ENCODE measurements at places on chromosomes 11 and 22.

DNA sequence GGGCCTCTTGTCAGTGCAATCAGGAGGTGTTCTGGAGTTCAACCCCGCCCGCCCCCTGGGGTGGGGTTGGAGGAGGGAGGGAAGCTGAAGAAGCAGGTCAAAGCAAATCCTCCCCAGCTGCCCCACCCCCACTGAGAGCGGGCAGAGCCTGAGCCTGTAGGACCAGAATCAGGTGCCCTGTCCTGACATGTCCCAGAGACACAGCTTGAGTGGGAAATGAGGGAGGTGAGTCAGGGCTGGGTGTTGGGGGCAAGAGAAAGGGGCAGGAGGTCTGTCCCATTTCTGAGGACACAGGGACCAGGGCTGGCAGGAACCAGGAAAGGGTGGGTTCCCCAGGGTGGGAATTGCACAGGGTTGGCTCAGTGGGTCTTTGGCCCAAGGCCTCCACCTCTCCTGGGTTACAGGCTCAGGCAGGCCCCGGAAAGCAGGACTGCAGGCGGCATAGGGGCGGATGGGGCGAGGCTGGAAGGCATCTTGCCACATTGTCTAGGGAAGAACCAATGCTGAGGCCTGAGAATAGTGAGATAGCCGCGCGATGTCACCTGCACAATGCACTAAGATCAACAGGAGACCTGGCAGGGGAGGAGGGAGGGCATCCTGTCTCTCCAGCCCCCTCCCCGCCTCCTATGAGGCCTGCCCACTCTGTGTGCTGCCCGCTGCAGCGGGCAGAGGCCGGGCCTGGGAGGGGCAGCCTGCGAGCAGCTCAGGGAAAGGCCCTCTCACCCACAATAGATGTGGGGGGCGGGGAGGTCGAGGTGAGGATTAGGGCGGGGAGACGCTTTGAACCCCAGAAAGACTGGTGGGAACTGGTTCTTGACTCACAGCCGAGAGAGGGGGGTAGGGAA is 32.4 kb downstream of the NECTIN1 start:
- no peak for DNase-seq

DNA sequence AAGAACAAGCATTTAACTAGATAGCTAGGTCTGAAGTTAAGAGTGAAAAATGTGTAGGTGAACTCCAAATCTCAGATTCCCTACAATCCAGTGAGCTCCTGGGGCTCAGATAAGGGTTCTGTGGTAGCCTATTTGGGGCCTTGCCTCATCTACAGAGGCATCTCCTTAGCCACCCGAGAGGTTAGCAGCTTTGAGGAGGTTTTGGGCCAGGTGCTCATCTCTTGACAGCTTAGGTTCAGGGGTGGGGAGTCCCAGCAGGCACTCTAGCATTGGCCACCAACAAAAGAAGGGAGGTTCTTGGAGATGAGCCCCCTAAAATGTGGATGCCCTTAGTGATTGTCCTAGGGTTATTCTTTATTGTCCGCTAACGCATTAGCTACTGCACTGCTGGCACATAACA is 184.4 kb upstream of the B3GAT1 start:
- no peak for DNase-seq

GRCh38 chr22:47631571-47632102 is 869.2 kb downstream of the TBC1D22A start:
- DNase-seq = no peak

DNA sequence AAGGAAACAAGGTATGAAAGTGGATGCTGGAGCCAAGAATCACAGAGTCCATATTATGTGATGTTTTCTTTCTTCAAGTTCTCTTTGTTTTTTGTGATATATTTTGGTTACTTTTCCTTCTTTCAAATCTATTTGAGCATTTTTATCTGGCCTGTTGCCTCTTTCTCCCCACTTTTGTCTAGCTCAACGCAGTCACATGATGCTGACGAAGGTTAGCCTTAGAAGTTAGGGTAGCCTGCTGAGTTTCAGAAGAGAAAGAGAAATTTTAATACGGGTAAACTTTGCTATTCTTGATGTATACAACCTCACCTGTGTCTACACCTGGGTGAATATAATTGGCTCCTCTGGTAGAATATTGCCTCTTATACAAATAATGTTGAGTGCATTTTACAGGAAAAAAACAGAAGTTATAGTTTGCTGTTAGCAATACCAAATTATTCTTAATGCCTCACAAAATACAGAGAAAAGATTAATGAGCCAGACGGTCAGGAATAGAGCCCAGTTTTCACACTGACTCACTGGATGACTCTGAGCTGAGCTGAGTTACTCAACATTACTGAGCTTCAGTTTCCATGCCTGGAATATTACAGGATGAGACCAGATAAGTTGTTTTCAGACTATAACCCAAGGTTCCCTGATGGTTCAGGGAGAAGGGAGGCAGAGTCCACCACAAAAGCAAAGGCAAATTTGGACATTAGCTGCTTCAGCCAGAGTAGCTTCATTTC is 161.6 kb upstream of the BDNF start:
- DNase-seq = no peak

DNA sequence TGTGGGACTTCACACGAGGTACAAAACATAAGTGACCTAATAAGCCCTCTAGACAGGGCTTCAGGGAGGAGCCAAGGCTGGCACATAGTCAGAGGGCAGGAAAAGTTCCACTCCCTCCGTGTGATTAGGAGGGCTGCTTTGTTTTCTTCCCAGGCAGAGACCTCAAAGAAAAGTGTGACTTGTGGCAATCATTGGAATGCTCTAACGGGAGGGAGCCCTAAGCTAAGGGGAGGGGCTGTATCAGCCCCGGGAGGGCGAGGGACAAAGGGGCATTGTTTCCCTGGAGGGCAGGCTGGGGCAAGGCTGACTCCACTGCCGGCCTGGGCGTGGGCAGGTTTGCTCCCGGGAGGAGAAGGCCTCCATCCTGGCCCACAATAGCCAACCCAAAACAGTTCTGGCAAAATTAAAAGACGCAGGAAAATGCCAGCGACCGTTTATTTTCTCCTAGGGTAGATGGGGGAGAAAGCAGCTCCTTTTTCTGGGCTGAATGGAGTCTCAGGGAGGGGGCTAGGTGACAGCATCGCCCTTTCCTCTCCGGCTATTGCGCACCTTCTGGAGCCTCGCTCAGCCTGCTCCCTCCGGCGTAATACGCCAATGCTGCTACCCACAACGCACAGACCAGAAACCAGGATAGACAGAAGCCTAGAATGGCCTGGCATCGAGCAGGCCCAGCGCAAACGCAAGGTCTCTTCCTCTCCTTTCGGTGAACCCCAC is 60.2 kb downstream of the ENDOD1 start:
- no peak for DNase-seq

DNA sequence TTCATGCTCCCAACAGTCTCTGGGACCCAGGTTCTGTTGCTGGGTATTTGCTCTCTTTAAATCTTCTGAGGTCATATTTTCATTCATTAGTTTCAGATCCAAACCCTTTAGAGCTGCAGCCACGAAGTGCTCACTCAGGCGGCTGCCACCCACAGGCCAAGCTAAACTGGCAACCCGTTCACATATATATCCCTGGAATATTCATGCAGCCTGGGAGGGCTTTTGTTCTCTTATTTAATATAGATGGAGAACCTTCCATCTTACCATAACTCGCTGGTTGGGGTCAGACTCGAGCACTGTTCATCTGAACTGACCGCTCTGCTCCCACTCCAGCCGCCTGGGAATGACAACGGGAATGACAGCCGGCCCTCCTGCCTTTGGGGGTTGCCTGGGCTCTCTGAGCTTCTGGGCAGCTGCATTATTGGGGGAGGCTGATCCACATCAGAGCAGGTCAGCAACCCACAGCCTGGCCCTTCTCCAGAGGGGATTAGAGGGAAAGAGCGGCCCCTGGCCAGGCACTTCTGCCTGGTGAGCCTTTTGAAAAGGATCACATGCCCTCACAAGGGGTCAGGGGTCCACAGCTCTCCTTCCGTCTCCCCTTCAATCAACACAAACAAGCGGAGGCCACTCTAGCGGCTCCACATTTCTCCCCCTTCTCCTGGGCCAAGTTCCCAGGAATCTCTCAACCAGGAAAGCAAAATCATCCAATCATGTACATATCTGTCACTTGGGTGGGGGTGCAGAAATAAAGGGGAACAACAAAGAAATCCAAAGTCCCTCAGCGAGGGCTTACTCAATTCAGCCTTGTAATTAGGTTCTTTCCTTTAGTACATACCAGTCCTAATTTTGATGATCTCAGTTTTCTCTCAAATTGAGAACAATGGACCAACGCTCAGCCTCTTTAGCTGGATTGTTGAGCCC is 11.8 kb downstream of the TMEM184B start:
- peak; percentile 16 for DNase-seq

DNA sequence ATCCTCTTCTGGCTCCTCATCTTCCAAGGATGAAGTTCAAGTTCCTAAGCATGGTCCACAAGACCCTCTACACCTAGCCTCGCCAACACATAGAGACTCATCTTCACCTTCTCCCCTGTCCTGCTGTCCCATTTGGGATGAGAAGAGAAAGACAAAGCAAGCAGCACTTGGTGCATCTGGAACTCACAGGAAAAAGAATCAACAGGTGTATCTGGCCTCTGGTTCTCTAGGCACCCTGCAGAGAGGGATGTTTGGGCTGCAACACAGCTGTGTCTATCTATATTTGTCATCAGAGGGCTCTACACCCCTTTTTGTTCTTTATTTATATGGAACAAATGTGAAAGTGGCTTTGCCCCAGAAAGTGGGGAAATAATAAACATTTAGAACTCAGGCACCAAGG is 82.1 kb upstream of the GALNT18 start:
- no peak for DNase-seq

DNA sequence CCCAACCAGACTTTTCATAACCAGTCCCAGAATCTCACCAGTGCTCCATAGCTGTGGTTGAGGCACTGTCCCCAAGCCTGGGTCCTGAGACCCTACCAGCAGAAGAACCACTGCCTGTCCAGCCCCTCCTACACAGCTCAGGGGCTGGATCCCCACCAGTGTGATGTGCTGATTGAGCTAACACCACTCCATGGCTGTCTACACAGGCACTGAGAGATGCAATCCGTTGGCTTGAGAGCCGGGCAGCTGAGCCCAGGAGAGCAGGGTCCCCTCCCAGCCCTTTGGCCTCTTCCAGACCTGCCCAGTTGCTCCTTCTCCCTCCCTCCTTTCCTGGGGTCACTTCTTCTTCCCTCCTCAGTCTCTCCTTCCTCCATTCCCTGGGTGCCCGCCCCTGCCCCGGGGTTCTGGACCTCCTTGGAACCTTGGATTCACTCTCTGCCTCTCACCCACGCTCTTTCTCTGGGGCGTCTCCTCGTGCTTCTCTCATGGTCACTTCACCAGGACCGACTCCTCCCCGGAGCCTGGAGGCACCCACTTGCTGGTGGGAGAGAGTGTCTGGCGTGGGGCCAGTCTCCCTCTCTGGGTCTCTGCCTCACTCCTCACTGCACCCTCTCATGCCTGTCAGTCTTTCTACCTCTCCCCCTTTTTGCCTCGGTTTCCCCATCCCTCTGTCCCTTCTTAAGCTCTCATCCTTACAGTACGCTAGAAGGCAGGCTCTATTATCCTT is 706 bp upstream of the SCYL1 start:
- no peak for DNase-seq

GRCh38 chr11:44271286-44271685 is 38.7 kb downstream of the ALX4 start:
- no peak for DNase-seq

GRCh38 chr11:112655371-112655770 is 305.8 kb upstream of the NCAM1 start:
- DNase-seq = no peak

DNA sequence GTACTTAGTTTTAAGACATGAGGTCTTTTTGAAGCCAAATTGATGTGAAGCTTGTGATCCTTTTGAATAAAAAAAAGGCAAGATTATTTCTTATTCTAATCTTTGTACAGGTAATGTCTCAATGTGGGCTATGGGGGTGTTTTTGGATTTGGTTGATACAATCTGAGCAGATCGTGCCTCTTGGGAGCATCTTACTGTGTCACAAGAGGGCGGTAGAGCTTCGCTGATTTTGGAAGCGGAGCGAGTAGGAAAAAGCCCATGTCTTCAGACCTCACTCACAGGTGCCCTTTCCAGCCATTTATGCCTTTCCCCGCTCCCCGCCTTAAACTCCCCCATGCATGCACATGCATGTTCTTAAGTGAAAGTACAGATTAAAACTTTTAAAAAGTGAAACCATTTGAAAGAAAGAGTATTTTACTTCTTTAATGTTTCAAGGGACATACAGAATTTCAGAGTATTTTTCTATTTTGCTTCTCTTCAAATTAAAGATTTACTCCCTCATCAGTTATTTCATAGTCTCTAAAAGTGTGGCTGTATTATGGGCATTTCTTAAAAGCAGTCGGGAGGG is 18.8 kb downstream of the DDX25 start:
- DNase-seq = peak; percentile 44

- no peak for DNase-seq
Observed at GRCh38 chr11:47373876-47374719, 4.2 kb downstream of the SPI1 start.

GRCh38 chr11:6693342-6694228 is 10.4 kb upstream of the MRPL17 start:
- DNase-seq = no peak

DNA sequence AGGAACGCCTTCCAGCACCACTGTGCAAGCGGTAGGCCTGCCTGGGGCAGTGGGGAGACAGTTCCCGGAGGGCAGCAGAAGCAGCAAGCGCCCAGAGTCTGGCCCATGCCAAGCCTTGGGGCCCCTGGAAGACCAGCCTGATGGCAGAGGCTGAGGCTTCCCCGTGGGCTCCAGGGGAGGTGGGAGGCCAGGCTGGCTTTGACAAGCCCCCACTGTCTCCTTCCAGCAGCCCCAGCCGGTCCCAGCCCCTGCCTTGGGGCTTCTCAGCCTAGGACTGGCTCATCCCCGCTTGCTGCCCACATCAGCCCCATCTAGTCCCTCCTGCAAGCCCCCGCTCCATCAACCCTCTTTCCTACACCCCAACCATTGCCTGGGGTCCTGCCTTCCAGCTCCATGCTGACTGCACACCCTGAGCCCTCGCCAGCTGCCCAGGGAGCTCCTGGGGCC is 46.7 kb downstream of the IGF2 start:
- DNase-seq = no peak

- DNase-seq = no peak
Observed at GRCh38 chr11:62666259-62666926, 1.3 kb downstream of the CSKMT start.

- DNase-seq = no peak
Observed at GRCh38 chr22:30327864-30328345, 1.2 kb upstream of the TBC1D10A start.

DNA sequence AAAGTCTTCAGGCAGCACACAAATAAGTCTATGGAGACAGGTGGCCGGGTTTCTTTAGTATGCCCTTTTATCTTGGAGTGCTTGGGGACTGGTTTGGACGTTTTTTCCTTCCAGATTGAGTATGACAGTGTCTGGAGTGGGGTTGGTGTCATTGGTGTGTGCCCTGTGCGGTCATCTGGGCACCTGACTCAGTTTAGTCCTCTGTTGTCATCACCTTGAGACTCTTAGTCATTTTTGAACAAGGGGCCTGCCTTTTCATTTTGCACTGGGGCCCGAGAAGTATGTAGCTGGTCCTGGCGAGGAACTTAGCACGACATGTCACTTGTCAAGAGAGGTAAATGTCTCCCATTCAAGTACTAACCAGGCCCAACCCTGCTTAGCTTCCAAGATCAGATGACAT is 27.2 kb upstream of the MYO18B start:
- DNase-seq = no peak

DNA sequence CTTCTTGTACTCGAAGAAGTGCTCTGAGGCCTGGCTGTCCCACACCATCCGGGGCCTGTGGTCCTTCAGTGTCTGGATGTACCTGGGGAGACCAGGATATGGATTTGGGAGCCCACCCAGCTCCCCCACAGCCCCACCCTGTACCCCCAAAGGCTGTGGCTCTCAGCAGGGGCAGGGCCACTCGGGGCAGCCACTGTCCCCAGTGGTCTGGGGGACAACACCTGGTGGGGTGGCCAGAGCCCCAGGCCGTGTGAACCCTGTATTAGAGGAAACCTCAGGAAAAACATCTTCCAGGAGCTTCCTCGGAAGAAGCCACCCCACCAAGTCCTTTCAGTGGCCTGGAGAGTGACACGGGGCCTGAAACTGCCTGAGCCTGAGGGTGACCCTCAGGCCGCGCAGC is 27.8 kb downstream of the TSPAN4 start:
- DNase-seq = no peak

All from HL-60 (cell line).